ENCODE measurements at places on chromosomes 1 and 21. TPM values are rescaled to one million over a fixed set of nuclear protein-coding genes. Genes with fewer than 3 reads are reported as not detected.

DNA sequence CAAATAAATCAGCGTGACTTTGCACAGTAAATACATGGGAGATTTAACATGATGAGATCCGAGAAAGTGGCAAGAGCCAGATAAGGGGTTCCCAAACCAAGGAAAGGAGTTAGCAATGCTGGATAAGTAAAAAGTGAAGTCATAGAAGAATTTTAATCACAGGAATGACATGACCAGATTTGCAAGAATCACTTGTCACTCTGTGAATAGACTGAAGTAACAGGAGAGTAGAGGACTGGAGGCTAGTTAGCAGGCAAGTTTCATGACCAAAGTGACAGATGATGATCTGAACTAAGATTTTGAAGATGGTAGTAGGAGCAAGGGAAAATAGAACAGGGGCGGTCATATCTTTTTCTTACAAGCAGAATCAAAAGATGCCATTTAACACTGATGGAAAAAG, 8.4 kb downstream of the CFH start:
- no peak overlapping the region for H3K4me3 ChIP-seq
- no peak overlapping the region for H3K27ac ChIP-seq
- no peaks in the 10 kb centered on the region for H3K4me1 ChIP-seq
- H3K27me3 ChIP-seq = no peaks in the 10 kb centered on the region
- no peak for DNase-seq

GRCh38 chr1:10339815-10340214, 59.0 kb upstream of the PGD start:
- no peak for DNase-seq
- H3K27ac ChIP-seq = no peak overlapping the region
- H3K4me1 ChIP-seq = no peaks in the 10 kb centered on the region
- no peak overlapping the region for H3K4me3 ChIP-seq
- H3K27me3 ChIP-seq = no peaks in the 10 kb centered on the region

GRCh38 chr1:100178091-100178490, at the start of gene LRRC39:
Gene LRRC39 (minus strand): TSS chr1:100178256. CDS start chr1:100168516, 9,740 bp downstream.
- no peak within 1 kb of the TSS for H3K4me3 ChIP-seq
- H3K36me3 ChIP-seq = no peaks in the 10 kb centered on the region
- H3K27me3 ChIP-seq = no peaks in the 10 kb centered on the region

The CFHR3 gene
- not detected for total RNA-seq

DNA sequence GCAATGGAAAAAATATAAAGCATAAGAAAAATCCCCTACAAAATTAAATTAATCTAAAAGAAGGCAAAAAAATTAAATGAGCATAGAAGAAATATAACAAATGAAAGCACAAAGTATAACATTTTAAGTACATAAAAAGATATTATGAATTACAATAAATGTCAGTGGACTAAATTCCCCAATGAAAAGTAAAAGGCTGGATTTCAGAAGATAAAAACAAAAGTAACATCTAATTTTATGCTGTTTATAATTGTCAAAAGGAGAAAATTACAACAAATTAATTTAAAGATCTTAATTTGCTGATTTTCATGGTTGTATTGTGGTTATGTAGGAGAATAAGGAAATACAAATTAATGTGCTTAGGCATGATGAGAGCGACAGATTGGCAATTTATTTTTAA, 92.8 kb downstream of the NGF start:
- H3K4me1 ChIP-seq = no peaks in the 10 kb centered on the region
- no peak overlapping the region for H3K27ac ChIP-seq
- no peaks in the 10 kb centered on the region for H3K27me3 ChIP-seq
- DNase-seq = no peak
- no peak overlapping the region for H3K4me3 ChIP-seq

GRCh38 chr1:16245476-16246196, 8.7 kb upstream of the CPLANE2 start:
- H3K4me3 ChIP-seq = no peak overlapping the region
- H3K36me3 ChIP-seq = peaks cover 4% of the 10 kb centered on the region
- no peak overlapping the region for H3K27ac ChIP-seq
- no peak for DNase-seq

DNA sequence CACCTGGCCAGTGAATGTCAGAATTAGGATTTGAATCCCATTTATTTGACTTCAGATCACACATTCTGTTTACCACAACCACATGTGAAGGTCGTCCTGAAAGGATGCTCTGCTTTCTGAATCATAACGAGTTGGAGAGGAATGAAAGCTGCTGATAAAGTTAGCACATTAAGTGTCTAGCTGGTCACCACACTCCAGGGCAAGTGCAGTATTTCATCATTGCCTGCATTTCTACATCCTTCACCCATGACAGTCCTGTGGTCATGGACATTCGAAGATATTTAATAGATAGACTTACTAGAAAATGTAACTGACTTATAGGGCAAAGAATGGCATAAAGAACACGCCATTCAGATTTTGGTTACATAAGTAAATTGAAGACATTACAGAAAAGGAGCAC, 52.7 kb upstream of the ST6GALNAC3 start:
- H3K27me3 ChIP-seq = no peaks in the 10 kb centered on the region
- H3K4me3 ChIP-seq = no peak overlapping the region
- no peak overlapping the region for H3K27ac ChIP-seq
- no peaks in the 10 kb centered on the region for H3K36me3 ChIP-seq
- no peak for DNase-seq

DNA sequence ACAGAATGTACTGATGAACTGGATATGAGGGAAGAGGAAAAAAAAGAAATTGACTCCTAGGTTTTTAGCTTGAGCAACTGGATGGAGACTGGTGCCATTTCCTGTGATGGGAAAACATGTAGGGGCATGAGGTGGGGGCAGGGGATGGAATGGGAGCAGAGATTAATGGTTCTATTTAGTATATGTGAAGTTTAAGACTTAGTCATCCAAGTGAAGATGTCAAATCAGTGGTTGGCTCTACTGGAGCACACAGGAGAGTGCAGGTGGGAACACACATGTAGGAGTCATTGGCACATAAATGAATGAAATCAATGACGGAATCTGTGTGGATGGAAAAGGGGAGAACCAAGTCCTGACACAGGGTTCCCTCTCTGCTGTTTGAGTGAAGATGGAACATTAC, 224.4 kb upstream of the COA6 start:
- H3K4me1 ChIP-seq = no peaks in the 10 kb centered on the region
- no peak overlapping the region for H3K27ac ChIP-seq
- no peak overlapping the region for H3K4me3 ChIP-seq
- no peaks in the 10 kb centered on the region for H3K36me3 ChIP-seq

DNA sequence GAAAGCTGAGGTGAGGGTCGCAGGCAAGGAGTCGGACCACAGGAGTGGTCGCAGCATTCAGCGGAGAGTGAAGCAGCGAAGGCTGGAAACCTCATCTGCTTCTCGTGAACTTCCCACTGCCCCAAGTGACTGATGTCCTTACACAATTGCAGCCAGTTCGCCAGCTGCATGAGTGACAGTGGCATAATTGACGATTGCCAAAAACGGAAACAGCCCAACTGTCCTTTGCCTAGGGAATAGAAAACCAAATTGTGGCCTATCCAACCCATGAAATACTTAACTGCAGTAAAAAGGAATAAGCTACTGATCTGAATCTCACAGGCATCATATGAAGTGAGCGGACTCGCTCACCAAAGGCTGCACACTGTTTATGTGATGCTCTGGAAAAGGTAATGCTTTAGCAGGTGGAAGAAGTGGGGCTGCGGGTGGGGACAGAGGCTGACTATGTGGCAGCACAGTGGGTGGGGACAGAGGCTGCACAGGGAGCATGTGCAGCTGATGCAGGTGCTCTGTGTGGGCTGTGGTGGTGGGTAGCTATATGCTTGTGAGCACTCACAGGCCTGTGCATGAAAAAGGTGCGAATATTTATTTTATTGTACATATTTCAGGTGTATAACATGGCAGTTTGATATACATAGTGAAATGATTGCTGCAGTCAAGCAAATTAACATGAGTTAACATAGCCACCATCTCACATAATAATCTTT, 4.2 kb upstream of the NLRP3 start:
- no peak overlapping the region for H3K27ac ChIP-seq
- DNase-seq = no peak
- H3K27me3 ChIP-seq = no peaks in the 10 kb centered on the region
- no peak overlapping the region for H3K4me3 ChIP-seq
- no peaks in the 10 kb centered on the region for H3K36me3 ChIP-seq

The CFHR4 gene
- total RNA-seq = not detected

GRCh38 chr1:43238991-43239469, 30.8 kb upstream of the TMEM125 start:
- no peak for DNase-seq
- no peaks in the 10 kb centered on the region for H3K36me3 ChIP-seq
- peak overlapping the region; percentile 74 for H3K27ac ChIP-seq
- H3K27me3 ChIP-seq = no peaks in the 10 kb centered on the region
- peaks cover 19% of the 10 kb centered on the region for H3K4me1 ChIP-seq

DNA sequence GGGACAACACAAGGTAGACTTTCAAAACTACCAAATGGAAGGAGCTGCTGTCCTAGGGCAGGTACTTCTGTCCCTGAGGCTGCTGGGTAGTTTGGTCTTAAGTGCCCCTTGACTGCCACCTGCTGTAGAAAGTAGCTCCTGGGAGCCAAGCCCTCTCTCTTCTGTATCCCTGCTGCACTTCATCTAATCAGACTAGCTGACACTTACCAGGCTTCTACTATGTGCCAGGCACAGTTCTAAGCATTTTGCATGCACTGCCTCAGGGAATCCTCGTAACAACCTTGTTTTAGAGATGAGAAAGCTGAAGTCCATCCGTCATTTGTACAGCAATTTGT, 15.9 kb upstream of the SRSF4 start:
- H3K4me3 ChIP-seq = no peak overlapping the region
- peaks cover 2% of the 10 kb centered on the region for H3K4me1 ChIP-seq
- no peaks in the 10 kb centered on the region for H3K27me3 ChIP-seq
- no peak overlapping the region for H3K27ac ChIP-seq

DNA sequence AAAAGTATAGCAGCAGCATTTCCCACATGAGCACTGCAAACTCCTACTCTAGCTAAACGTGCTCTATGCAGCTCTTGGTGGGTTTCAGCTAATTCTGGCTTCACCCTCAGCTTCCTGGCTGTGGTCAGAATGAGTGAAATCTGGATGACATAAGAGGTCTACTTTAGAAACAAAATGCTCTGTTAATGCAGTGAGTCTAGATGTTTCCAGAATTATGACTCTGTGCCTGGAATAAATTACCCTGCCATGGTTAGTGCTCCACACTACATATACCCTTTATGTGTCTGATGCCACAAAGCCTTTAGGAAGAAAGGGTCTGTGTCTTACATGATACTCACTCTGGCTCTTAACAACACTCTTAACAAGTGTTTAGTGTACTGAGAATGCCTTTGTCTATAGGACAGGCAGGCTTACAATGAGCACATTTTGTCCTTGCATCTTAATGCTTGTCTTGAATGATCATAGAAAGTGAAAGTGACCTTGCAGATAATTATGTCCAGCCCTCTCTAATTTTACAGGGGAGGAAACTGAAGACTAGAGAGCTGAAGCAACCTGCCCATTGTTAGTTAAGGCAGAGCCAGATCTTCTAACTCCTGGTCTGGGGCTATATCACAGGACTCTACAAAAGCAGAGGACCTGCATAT, 9.2 kb downstream of the S100A10 start:
- peaks cover 2% of the 10 kb centered on the region for H3K27me3 ChIP-seq
- no peaks in the 10 kb centered on the region for H3K36me3 ChIP-seq
- H3K4me3 ChIP-seq = peak overlapping the region; percentile 14
- H3K4me1 ChIP-seq = peaks cover 15% of the 10 kb centered on the region
- DNase-seq = peak; percentile 25
- H3K27ac ChIP-seq = no peak overlapping the region

The IFI16 gene
- 185 TPM for total RNA-seq

GRCh38 chr1:54377040-54377691, 29.0 kb downstream of the SSBP3 start:
- H3K4me1 ChIP-seq = peaks cover 90% of the 10 kb centered on the region
- DNase-seq = no peak
- no peaks in the 10 kb centered on the region for H3K36me3 ChIP-seq
- peak overlapping the region; percentile 28 for H3K4me3 ChIP-seq
- peak overlapping the region; percentile 93 for H3K27ac ChIP-seq

DNA sequence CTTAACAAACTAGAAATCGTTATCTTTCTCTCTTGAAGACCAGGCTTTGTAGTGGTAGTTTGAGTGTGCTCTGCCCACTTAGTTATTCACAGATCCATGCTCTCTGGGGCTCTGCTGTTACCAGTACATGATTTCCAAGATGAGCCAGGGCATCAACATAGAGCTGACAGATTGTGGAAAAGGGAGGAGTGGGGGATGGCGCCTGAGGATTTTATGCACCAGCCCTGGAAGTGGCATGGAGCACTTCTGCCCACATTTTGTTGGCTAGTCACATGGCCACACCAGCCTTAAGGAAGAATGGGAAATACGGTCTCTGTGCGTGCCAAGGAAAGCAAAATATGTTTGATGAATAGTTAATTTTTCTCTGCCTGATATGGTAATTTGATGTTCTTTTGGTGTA, 18.2 kb downstream of the TSNAX start:
- no peak for DNase-seq
- no peaks in the 10 kb centered on the region for H3K4me1 ChIP-seq
- peaks cover 5% of the 10 kb centered on the region for H3K36me3 ChIP-seq
- no peak overlapping the region for H3K4me3 ChIP-seq

- no peak overlapping the region for H3K27ac ChIP-seq
- H3K4me3 ChIP-seq = no peak overlapping the region
- H3K36me3 ChIP-seq = no peaks in the 10 kb centered on the region
- H3K27me3 ChIP-seq = no peaks in the 10 kb centered on the region
- H3K4me1 ChIP-seq = peaks cover 57% of the 10 kb centered on the region
- DNase-seq = no peak
These were observed 133.6 kb downstream of the SYF2 start for GRCh38 chr1:25098717-25099116.

- H3K4me1 ChIP-seq = no peaks in the 10 kb centered on the region
- H3K27me3 ChIP-seq = no peaks in the 10 kb centered on the region
- no peak overlapping the region for H3K4me3 ChIP-seq
- no peak for DNase-seq
- H3K36me3 ChIP-seq = no peaks in the 10 kb centered on the region
- H3K27ac ChIP-seq = no peak overlapping the region
These were observed 170.3 kb downstream of the GREM2 start for GRCh38 chr1:240441669-240442068.

The MSH4 gene
- 0.15 TPM for total RNA-seq

GRCh38 chr1:18233176-18233864, 125.7 kb downstream of the IGSF21 start:
- H3K27ac ChIP-seq = no peak overlapping the region
- no peak overlapping the region for H3K4me3 ChIP-seq
- no peak for DNase-seq
- H3K27me3 ChIP-seq = no peaks in the 10 kb centered on the region

DNA sequence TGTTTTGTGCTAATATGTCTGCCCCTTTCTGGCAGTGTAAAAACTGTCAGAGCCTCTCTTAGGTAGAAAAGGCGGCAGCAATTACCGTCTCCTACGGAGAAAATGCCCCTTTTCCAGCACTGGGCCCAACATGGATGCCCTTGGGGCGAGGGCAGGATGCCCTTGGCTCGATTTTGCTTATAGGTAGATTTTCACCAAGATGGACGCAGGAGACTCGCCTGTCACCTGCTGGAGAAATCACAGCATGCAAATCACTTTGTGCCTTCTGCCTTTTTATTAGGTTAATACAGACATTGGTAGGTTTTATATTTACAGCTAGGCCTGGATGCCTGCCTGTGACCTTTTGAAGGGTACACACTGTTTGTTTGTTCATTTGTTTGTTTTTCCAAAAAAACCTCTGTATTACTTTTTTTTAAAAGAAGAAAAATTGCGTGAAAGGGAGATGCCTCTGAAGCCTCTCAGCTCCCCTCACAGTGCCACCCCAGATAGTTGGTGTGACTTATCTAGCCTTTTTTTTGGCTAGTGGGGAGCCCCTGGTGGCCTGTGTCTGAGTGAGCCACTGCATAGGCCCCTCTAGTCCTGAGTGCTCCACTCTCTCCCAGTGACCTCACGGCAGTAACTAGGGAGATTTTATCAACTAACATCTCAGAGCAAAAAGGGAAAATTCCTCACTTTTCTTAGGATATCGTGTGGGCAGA, 2.5 kb downstream of the ATP1B1 start:
- H3K4me3 ChIP-seq = peak overlapping the region; percentile 86
- H3K4me1 ChIP-seq = peaks cover 3% of the 10 kb centered on the region
- H3K27ac ChIP-seq = no peak overlapping the region
- peaks cover 6% of the 10 kb centered on the region for H3K27me3 ChIP-seq
- DNase-seq = no peak
- peaks cover 4% of the 10 kb centered on the region for H3K36me3 ChIP-seq
